Lower lobe of right lung (tissue), 2 donors: ENCODE measurements at places on chromosomes 5 and 9. TPM values are rescaled to one million over a fixed set of nuclear protein-coding genes. Genes with fewer than 3 reads are reported as not detected.

- DNase-seq = no peak
Observed at GRCh38 chr5:138408023-138408422, 30.8 kb upstream of the REEP2 start.

DNA sequence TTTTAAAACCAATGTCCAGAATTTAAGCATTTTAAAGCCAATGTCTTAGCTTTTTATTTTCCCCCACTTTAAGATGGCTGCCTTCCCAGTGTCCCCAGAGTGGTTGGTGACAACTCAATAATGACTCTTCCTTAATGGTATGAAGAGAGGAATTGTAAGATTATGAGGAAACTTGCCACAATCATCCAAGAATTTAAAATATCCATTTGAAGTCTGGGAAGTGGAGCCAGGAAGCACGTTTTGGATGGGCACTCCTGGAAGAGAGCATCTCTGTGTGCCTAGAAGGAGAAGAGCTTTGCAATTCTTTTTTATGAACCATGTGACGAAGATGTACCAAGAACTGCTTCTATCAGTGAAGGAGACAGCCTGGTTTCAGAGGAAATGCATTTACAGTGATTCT is 11.3 kb upstream of the IGFBPL1 start:
- DNase-seq = no peak

GRCh38 chr9:129334105-129334935 is 156.3 kb upstream of the IER5L start:
- DNase-seq = peak; percentile 95

- no peak for DNase-seq
Observed at GRCh38 chr5:83780699-83781350, 60.2 kb upstream of the HAPLN1 start.

GRCh38 chr5:125219710-125220109 is 473.3 kb upstream of the ZNF608 start:
- no peak for DNase-seq

- DNase-seq = no peak
Observed at GRCh38 chr5:94983861-94984535, 300.9 kb downstream of the MCTP1 start.

DNA sequence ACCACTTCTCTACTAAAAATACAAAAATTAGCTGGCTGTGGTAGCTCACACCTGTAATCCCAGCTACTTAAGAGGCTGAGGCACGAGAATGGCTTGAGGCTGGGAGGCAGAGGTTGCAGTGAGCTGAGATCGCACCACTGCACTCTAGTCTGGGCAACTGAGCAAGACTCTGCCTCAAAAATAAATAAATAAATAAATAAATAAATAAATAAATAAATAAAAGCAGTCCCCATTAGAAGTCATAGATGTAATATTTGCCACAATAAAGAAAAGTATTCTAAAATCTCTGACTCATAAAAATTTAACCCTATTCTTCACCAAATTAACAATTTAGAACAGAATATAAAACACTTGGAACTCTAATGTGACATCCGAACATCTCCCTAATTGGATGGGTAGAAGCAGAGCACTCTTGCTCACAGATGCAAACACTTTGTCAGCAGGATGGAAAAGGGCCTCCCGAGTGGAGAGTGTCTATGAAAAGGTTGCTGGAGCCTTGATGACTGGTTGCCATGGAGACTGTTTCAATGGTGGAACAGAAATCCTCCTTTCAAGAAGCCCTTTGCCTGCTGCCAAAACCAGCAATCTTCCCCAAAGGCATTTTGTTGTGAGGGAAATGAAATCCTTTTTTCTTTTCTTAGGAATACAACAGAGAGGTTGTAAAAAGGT is 38.9 kb upstream of the TRAF1 start:
- no peak for DNase-seq

- DNase-seq = no peak
Observed at GRCh38 chr9:29793970-29794369, 2220.7 kb upstream of the C9orf72 start.

DNA sequence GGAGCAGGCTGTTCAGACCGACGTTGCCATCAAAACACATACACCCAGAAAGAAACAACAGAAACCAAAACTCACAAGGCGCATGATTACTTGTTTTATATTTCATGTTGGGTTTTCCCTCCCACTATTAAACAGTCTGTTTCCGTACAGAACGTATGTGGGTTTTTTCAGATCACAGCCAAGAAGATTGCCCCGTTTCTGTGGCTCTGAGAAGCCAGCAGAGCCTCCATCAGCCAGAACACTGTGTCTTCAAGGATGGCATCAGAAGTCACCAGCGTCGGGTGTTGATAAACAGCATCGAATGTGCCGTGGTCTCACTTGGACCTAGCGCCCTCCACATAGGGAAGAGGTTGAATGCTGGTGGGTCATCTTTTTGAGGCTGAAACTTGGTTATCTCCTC is 42.8 kb downstream of the FAM78A start:
- DNase-seq = no peak

DNA sequence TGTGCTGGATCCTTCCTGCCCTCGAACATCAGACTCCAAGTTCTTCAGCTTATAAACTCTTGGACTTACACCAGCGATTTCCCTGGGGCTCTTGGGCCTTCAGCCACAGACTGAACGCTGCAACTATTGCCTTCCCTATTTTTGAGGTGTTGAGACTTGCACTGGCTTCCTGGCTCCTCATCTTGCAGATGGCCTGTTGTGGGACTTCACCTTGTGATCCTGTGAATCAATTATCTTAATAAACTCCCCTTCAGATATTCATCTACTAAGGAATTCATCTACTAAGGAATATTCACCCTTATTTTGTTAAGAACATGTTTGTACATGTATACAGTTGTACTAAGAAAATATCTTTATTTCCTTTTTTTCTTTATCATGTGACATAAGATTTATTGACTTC is 1079.7 kb downstream of the CDH12 start:
- no peak for DNase-seq

- no peak for DNase-seq
Observed at GRCh38 chr5:144377207-144377606, 206.5 kb downstream of the KCTD16 start.

GRCh38 chr5:149421372-149421685 is 42.2 kb upstream of the IL17B start:
- DNase-seq = no peak

DNA sequence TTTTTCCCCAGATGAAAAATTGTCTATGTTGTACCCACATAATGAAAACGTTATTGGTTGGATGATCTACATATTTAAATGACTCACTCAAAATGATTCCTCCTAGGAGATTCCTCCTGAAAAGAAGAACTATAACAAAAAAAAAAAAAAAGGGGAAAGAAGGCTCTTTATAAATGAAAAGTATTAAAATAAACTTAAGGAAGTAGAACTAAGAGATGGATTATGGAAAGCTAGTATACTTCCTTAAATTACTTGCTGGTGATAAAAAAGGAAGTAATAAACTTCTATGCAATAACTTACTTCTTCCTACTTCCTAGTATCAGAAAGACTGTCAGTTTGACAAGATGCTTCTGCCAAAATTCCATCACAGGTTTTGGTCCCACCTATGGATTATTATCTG is 1087.7 kb downstream of the CDH12 start:
- no peak for DNase-seq

GRCh38 chr5:109450129-109450877 is 40.5 kb upstream of the PJA2 start:
- no peak for DNase-seq

DNA sequence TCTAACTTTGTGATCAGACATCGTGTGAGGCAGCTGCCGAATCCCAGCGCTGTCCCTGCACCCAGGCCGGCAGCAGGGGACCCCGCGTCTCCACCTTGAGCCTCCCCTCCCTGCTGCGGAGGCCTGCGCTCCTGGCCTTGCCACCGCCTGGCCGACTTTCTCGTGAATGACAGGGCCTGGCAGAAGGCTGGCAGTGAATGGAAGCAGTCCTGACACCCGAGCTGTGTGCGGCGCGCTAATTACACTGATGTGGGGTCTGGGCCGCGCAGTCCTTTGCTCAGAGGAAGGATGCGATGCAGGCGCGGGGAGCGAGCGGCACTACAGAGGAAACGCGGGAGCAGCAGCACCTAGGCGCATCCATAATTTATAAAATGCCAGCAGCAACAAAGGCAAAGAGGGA is 40.3 kb downstream of the POU4F3 start:
- DNase-seq = no peak

DNA sequence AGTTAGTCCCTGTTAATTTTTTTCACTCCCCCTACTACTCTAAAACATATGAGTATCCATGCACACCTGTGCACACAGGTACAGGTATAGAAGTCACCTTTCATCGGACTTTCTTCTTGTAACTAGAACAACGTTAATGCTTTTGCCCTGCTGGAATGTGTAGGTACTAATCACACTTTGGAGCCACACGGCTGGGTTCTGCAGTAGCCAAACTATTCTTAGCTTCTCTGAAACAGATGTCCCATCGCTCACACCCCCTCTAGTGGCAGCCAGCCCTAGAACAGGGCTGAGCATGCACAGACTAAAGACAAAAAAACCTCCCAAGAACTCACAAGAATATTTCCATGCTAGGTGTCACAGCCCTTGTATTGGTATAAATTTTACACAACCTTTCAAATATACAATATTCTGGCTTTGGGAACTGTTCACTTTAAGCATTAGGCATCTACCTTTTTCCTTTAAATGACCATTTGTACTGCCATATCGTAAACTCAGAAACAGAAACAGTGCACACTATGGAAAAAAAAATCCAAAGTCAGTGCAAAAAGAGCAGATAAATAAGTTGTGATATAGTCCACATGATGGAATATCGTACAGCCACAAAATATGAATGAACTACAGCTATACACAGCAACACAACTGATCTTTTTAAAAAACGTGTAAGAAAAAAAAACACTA is 64.0 kb downstream of the RETREG1 start:
- peak; percentile 77 for DNase-seq

- no peak for DNase-seq
Observed at GRCh38 chr5:173806270-173807035, 81.7 kb upstream of the CPEB4 start.

GRCh38 chr5:160356550-160357347 is 13.7 kb downstream of the C1QTNF2 start:
- no peak for DNase-seq

DNA sequence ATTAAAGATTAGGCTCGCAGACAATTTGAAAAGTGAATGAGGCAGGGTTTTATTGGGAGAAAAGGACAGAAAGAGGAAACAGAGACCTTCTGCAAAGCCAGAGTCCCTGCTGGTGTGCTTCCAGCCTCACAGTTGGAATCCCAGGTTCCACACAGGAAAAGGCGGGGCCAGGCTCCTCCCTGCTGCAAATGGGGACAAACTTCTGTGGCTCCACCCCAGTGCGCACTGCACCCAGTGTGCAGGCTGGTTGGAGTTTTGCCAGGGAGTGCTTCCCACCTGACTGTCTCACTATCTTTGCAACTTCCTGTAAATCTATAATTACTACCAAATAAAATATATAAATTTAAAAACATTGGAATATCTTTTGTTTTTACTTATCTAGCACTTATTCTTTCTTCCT is 386.0 kb upstream of the GRIN3A start:
- no peak for DNase-seq

DNA sequence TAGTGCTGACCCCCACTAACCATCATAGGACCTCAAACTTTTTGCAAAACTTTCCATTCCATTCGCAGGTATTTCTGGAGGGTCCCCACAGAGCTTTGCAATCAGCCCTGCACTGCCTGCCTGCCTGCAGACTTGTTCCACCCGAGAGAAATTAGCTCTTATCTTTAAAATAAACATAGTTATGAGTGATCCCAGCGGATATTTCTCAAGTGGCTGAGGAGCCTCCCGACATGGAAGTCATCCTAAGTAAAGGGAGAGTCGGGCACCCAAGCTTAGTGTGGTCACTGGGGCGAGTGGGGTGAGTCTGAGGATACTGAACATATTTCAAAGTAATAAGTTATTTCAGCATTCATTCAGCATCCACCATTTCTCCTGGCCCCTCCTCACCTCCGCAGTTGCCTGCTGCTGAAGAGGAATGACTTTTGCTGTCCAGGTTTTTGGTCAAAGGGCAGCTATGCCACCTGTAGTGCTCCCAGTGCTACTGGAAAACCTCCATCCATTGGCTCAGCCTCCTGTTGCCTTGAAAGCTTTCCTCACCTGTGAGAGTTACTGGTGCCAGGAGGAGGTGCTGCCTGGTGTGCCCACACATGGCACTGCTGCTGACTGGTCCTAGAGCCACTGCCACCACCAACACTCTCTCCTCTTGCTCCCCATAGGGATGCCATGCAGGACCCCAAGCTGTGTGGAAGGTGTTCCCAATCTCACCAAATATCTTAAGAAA is 89.7 kb upstream of the PCSK1 start:
- DNase-seq = no peak

AHRR gene
- 8.4 TPM for total RNA-seq

HSD17B3 gene
- total RNA-seq = 1.1 TPM

RBM18 gene
- 21.7 TPM for total RNA-seq

EQTN gene
- not detected for total RNA-seq

TSSK1B gene
- total RNA-seq = not detected

KIAA1191 gene
- 88.9 TPM for total RNA-seq

DOCK2 gene
- 108 TPM for total RNA-seq

GABRB2 gene
- total RNA-seq = 0.56 TPM

OBP2B gene
- total RNA-seq = not detected

CDK9 gene
- total RNA-seq = 96.2 TPM

SYK gene
- total RNA-seq = 88.9 TPM

RPL12 gene
- 1,018 TPM for total RNA-seq

LCN2 gene
- total RNA-seq = 83.4 TPM

FST gene
- 2.1 TPM for total RNA-seq
